ENCODE measurements at places on chromosomes 13 and 19.

GRCh38 chr19:55581145-55581822 is 636 bp upstream of the ZNF579 start:
- H3K27ac ChIP-seq, result no peak overlapping the region
- H3K36me3 ChIP-seq, result peaks cover 16% of the 10 kb centered on the region
- peak overlapping the region; percentile 88 for H3K4me3 ChIP-seq
- peaks cover 8% of the 10 kb centered on the region for H3K27me3 ChIP-seq
- no peak for DNase-seq
- peaks cover 22% of the 10 kb centered on the region for H3K4me1 ChIP-seq

- H3K4me1 ChIP-seq, result peaks cover 62% of the 10 kb centered on the region
- H3K36me3 ChIP-seq, result no peaks in the 10 kb centered on the region
- H3K4me3 ChIP-seq, result no peak overlapping the region
- no peaks in the 10 kb centered on the region for H3K27me3 ChIP-seq
- no peak for DNase-seq
Measured at GRCh38 chr13:41496420-41497234, 39.3 kb downstream of the RGCC start.

DNA sequence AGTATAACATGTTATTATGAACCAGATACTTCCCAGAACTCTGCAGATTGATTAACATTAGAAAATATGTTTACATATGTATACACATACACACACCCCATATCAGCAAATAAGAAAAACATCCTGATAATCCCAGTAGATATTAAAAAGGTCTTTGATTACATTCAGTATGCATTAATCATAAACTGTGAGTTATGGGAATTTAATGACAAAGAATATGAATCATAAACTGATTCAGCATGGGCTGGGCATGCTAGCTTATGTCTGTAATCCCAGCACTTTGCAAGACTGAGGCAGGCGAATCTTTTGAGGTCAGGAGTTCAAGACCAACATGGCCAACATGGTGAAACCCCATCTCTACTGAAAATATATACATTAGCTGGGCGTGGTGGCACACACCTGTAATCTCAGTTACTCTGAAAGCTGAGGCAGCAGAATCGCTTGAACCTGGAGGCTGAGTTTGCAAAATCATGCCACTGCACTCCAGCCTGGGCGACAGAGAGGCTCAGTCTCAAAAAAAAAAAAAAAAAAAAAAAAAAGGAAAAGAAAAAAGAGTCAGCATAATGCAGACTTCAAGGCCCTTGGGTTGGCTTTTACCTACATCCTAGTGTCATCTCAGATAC is 581.9 kb upstream of the PRR20A start:
- no peak overlapping the region for H3K4me3 ChIP-seq
- H3K27ac ChIP-seq, result no peak overlapping the region
- H3K27me3 ChIP-seq, result no peaks in the 10 kb centered on the region
- no peak for DNase-seq

GRCh38 chr13:52009946-52010345 is 1.3 kb downstream of the ATP7B start:
- H3K27me3 ChIP-seq, result peaks cover 45% of the 10 kb centered on the region
- no peak for DNase-seq
- H3K27ac ChIP-seq, result no peak overlapping the region
- peaks cover 9% of the 10 kb centered on the region for H3K4me1 ChIP-seq

DNA sequence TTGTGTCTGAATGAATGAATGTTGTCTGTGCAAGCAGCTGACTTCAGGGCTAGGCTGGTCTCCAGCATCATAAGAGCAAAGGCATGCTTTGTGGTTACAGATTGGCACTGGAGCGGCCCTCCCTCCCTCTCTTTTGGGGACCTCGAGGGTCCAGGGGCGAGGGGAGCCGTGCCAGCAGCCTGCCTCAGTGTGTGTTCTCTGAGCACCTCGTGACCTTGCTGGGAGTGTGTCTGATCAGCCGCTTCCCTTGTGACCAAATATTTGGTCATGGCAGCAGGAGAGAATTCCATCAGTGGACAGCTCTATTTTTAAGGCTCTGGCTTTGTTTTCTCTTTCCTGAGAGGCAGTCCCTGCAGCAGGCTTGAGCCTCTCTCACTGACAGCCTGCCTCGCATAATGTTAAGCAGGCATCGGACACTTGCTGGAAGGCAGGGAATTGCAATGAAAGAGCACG is 329.7 kb downstream of the UQCRFS1 start:
- no peaks in the 10 kb centered on the region for H3K36me3 ChIP-seq
- no peaks in the 10 kb centered on the region for H3K4me1 ChIP-seq
- H3K4me3 ChIP-seq, result no peak overlapping the region
- no peak for DNase-seq
- no peak overlapping the region for H3K27ac ChIP-seq

- H3K4me3 ChIP-seq, result no peak overlapping the region
- no peaks in the 10 kb centered on the region for H3K4me1 ChIP-seq
- no peaks in the 10 kb centered on the region for H3K36me3 ChIP-seq
- DNase-seq, result no peak
- H3K27me3 ChIP-seq, result peaks cover 2% of the 10 kb centered on the region
Measured at GRCh38 chr13:112468069-112468468, 91.9 kb downstream of the SPACA7 start.

DNA sequence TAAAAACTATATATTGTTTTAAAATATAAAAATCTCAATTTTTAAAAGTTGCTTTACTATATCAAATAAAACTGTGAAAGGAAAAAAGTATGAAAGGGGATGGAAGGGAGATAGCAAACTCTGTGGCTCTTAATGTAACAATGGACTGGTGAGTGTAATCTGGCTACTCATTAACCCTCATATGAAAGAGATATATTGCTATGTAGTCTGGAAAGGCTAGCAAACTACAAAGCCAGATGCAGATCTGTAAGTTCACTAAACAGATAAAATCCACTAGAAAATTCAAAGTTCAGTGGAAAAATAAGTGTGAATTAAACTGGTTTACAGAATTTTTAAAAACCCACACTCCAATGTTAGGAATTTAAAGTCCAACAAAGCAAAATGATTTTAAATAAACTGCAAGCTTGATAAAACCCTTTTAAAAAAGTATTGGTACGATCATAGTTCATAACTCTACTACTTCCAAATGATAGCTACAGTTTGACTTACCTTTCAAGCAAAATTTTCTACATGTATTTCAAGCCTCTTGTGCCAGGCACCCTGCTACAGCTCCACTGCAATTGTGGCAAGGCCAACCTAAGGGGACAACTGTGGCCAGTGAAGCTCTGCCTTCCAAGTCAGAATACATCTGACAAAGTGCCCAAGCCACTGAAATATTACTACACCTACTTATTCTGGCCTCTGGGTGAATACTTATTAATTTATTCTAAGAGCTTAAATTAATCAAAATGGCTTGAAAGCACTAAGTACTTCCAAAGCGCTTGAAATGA is 647 bp upstream of the ELF1 start:
- H3K36me3 ChIP-seq, result peaks cover 16% of the 10 kb centered on the region
- H3K4me1 ChIP-seq, result peaks cover 37% of the 10 kb centered on the region
- no peaks in the 10 kb centered on the region for H3K27me3 ChIP-seq
- no peak for DNase-seq
- H3K27ac ChIP-seq, result no peak overlapping the region

- no peaks in the 10 kb centered on the region for H3K27me3 ChIP-seq
- peaks cover 81% of the 10 kb centered on the region for H3K4me1 ChIP-seq
- H3K36me3 ChIP-seq, result peaks cover 31% of the 10 kb centered on the region
- DNase-seq, result no peak
- peak overlapping the region; percentile 86 for H3K27ac ChIP-seq
Measured at GRCh38 chr13:24267274-24267673, 42.1 kb upstream of the C1QTNF9 start.

DNA sequence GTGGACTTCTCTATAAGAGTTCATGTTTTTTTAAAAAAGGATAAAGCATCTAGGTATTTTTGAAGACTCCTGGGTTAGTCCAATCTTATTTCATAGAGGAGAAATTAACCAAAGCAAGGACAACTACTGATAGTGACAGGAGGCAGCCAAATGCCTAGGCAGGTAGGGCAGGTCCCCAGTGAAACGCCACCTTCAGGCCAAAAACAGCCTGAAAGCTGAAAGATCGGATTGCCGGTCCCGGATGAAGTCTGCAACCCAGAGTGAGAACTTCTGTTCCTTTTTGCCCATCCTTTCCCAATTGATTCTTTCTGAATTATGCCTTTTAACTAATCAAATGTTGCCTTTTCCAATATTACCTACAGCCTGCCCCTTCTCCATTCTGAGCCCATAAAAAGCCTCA is 6.1 kb upstream of the GGACT start:
- DNase-seq, result no peak
- no peak overlapping the region for H3K4me3 ChIP-seq
- no peaks in the 10 kb centered on the region for H3K36me3 ChIP-seq
- peaks cover 6% of the 10 kb centered on the region for H3K4me1 ChIP-seq
- H3K27me3 ChIP-seq, result no peaks in the 10 kb centered on the region

DNA sequence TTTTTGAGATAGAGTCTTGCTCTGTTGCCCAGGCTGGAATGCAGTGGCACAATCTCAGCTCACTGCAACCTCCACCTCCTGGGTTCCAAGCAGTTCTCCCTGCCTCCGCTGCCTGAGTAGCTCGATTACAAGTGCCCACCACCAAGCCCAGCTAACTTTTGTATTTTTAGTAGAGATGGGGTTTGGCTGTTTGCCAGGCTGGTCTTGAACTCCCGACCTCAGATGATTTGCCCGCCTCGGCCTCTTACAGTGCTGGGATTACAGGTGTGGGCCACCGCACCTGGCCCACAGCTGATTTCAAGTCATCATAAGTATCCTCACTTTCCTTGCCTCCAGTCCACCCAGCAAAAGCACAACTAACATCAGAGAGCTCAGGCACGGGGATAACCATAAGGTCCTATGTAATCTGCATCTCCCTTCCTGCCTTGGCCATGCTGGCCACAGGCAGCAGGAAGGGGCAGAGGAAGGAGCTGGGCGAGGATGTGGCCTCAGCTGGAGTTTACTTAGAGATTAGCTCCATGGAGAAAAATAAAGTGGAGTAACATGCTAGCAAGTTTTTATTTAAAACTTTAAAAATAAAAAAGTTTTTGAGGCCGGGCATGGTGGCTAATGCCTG is 22.9 kb upstream of the ADGRE1 start:
- no peaks in the 10 kb centered on the region for H3K27me3 ChIP-seq
- no peak overlapping the region for H3K4me3 ChIP-seq
- no peaks in the 10 kb centered on the region for H3K36me3 ChIP-seq
- no peak for DNase-seq

DNA sequence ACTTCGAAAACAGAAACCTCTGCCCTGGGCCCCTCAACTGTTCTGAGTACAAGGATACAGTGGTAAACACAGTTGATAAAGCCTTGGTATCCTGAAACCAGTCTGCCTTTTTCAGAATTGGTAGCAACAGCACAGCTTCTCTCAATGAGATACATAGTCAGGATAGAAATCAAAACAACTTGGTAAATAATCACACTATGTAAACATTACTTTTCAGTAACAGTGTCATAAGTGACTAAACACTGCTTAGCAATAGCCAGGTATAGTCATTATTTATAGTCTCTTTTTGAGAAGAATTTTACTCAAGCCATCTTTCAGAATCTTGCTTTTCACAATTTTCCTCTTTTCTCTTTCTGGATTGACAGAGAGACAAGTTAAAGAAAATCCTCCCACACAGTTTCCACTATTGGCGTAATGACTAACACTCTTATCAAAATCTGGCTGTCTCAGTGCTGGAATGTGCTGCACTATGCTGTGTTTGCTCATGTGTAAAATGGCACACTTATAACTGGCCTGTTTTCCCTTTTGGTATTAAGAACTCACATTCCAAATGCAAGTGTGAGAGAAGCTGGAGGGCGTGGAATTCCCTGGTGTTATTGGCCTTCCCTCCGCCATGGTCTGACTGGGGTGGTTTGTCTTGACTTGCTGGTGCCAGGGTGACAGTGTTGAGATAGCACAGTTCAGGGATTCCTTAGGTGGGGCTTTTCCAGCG is 368.8 kb downstream of the TDRD3 start:
- no peak for DNase-seq
- H3K27me3 ChIP-seq, result no peaks in the 10 kb centered on the region
- H3K36me3 ChIP-seq, result no peaks in the 10 kb centered on the region

- peaks cover 28% of the 10 kb centered on the region for H3K27me3 ChIP-seq
- DNase-seq, result no peak
- peaks cover 3% of the 10 kb centered on the region for H3K4me1 ChIP-seq
- no peaks in the 10 kb centered on the region for H3K36me3 ChIP-seq
Measured at GRCh38 chr19:19269952-19270694, 3.0 kb downstream of the TM6SF2 start.

GRCh38 chr13:34523406-34523805 is 418.7 kb upstream of the NBEA start:
- no peak overlapping the region for H3K4me3 ChIP-seq
- no peaks in the 10 kb centered on the region for H3K27me3 ChIP-seq
- no peak for DNase-seq
- no peak overlapping the region for H3K27ac ChIP-seq
- no peaks in the 10 kb centered on the region for H3K36me3 ChIP-seq
- H3K4me1 ChIP-seq, result no peaks in the 10 kb centered on the region
